ENCODE measurements at places on chromosomes 6 and 20. TPM values are rescaled to one million over a fixed set of nuclear protein-coding genes. Genes with fewer than 3 reads are reported as not detected.

Gene TRAPPC3L
- total RNA-seq = not detected

Gene TREML2
- total RNA-seq = not detected

Gene MACROD2
- total RNA-seq = 0.65 TPM

Gene SMIM26
- 134 TPM for total RNA-seq

Gene SPATA25
- 0.52 TPM for total RNA-seq

Gene PTK6
- total RNA-seq = 3.5 TPM

Gene FAM184A
- not detected for total RNA-seq

Gene RCAN2
- total RNA-seq = not detected

Gene IFNGR1
- total RNA-seq = 41.9 TPM

Gene SOBP
- 0.75 TPM for total RNA-seq

Gene KCNG1
- total RNA-seq = 26.5 TPM

Gene CCR6
- total RNA-seq = not detected

Gene CENPQ
- 7.6 TPM for total RNA-seq

Gene C6orf15
- total RNA-seq = 0.09 TPM

Gene C6orf141
- total RNA-seq = 10.1 TPM

Gene C6orf118
- 0.13 TPM for total RNA-seq

Gene SLC17A9
- total RNA-seq = 0.06 TPM

Gene SLC17A3
- 1.1 TPM for total RNA-seq

Gene RGL2
- 13.1 TPM for total RNA-seq

Gene CD24
- 243 TPM for total RNA-seq

Gene TNXB
- 0.39 TPM for total RNA-seq

Gene C6orf132
- 2.8 TPM for total RNA-seq

Gene EYA2
- 2.4 TPM for total RNA-seq

Gene CCND3
- 173 TPM for total RNA-seq

Gene ECT2L
- not detected for total RNA-seq

Gene PSMA7
- 551 TPM for total RNA-seq

Gene EEF1A2
- total RNA-seq = 146 TPM

Gene CSTF1
- 39.9 TPM for total RNA-seq

Gene PRSS16
- total RNA-seq = 3.3 TPM

Gene TBC1D20
- 35.7 TPM for total RNA-seq

Gene PRR18
- 0.15 TPM for total RNA-seq

Gene TOX2
- 14.2 TPM for total RNA-seq

Gene RIPPLY2
- 0.32 TPM for total RNA-seq

Gene HBS1L
- total RNA-seq = 31.8 TPM

Gene SOX18
- 2.7 TPM for total RNA-seq

Gene MYCT1
- not detected for total RNA-seq

Gene ANKRD66
- total RNA-seq = not detected
